CD4-positive, alpha-beta T cell (primary cell): ENCODE measurements at places on chromosomes 2 and 18.

GRCh38 chr2:62309465-62310091 lies 113.7 kb downstream of the B3GNT2 start:
- H3K36me3 ChIP-seq = no peaks in the 10 kb centered on the region
- no peak overlapping the region for H3K4me3 ChIP-seq
- no peaks in the 10 kb centered on the region for H3K27me3 ChIP-seq

- H3K27ac ChIP-seq = no peak overlapping the region
- DNase-seq = no peak
- H3K27me3 ChIP-seq = no peaks in the 10 kb centered on the region
- H3K36me3 ChIP-seq = peaks cover 13% of the 10 kb centered on the region
- no peak overlapping the region for H3K4me3 ChIP-seq
- peaks cover 16% of the 10 kb centered on the region for H3K4me1 ChIP-seq
Measured at GRCh38 chr2:148930046-148930775, 55.2 kb downstream of the KIF5C start.

DNA sequence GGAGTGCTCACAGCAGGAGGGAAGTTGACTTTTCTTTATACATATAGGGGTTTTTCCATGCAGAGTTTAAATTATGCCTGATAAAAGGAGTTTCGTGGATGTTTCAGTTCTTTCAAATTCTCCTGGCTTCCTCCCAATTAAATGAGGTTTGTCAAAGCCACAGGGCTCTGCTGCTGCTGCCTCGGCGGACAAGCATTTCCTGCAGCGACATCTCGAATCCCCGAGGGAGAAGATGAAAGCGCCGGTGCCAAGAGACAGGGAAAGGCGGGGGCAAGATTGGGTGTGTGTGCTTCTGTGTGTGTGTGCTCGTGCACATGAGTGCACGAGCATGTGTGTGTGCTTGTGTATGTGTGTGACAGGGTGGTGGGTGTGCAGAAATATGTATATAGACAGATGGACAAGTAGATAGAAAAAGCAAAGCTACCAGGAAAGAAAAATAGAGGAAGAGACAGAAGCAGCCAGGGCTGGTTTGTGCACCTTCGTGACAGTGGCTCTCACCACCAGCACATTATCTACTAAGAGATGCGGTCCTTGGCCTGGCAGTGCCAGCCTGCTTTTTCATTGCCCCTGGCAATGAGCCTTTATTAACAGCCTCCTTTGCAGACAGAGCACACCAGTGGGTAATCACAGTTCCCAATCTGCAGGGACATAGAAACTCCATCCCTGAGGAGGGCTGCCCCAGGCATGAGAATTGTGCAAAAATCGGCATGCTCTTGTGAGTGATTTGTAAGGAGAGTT lies 76.2 kb downstream of the CDK15 start:
- H3K27me3 ChIP-seq = peaks cover 36% of the 10 kb centered on the region
- H3K36me3 ChIP-seq = no peaks in the 10 kb centered on the region
- H3K27ac ChIP-seq = no peak overlapping the region
- H3K4me3 ChIP-seq = no peak overlapping the region
- peak; percentile 3 for DNase-seq

- peaks cover 22% of the 10 kb centered on the region for H3K4me1 ChIP-seq
- peak within 1 kb of the TSS; percentile 81 for H3K4me3 ChIP-seq
- H3K27ac ChIP-seq = peak within 1 kb of the TSS; percentile 92
- DNase-seq = peak; percentile 88
Measured at GRCh38 chr2:203706403-203706802, at the start of gene CD28. TSS of gene CD28 (plus strand) at chr2:203706639. CDS start at chr2:203706697, 58 bp downstream.

DNA sequence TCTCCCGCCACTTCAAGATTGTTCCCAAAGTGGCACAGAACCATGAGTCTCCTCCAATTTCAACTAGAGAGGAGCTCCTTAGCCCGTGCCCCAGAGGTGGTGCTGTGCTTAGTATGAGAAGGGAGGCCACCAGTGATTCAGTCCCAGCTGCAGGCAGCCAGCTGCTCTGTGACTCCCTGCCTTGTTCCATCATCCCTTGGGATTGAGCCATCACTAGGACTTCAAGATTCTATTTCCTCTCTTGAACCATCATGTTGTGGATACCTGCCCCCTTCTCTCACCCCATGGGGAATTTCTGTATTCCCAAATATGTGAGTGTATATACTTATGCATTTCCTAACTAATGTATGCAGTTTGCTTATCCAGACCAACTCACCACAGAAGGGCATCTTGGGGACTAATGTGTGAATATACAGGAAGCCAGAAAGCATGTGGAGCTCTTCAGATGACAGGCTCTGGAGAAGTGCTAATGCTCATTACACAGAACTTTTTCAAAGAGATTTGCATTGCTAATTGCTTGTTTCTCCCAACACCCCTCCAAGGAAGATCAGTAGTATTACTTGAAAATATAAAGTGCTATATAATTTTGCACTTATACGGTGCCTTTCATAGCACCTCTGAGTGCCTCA lies 111.0 kb upstream of the MAP3K20 start:
- no peak overlapping the region for H3K27ac ChIP-seq
- H3K4me3 ChIP-seq = no peak overlapping the region
- no peak for DNase-seq
- no peaks in the 10 kb centered on the region for H3K27me3 ChIP-seq

DNA sequence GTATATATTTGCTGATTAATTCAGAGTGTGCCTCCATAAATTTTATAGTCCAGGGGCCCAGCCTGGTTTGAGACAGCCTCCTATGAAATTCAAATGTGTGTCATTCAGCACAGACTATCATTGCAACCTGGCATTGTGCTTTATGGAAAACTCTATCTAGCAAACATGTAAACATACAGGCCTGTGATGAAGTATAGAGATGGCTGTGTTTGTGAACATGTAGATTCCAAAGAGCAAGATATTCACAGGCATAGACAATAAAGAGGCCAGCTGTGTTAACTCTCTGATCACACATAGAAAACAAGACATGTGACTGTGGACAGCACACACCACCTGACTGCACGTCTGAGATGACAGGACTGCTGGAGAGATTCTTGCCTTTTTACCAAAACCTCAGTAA lies 297.9 kb downstream of the EN1 start:
- no peaks in the 10 kb centered on the region for H3K36me3 ChIP-seq
- DNase-seq = no peak
- no peaks in the 10 kb centered on the region for H3K4me1 ChIP-seq

DNA sequence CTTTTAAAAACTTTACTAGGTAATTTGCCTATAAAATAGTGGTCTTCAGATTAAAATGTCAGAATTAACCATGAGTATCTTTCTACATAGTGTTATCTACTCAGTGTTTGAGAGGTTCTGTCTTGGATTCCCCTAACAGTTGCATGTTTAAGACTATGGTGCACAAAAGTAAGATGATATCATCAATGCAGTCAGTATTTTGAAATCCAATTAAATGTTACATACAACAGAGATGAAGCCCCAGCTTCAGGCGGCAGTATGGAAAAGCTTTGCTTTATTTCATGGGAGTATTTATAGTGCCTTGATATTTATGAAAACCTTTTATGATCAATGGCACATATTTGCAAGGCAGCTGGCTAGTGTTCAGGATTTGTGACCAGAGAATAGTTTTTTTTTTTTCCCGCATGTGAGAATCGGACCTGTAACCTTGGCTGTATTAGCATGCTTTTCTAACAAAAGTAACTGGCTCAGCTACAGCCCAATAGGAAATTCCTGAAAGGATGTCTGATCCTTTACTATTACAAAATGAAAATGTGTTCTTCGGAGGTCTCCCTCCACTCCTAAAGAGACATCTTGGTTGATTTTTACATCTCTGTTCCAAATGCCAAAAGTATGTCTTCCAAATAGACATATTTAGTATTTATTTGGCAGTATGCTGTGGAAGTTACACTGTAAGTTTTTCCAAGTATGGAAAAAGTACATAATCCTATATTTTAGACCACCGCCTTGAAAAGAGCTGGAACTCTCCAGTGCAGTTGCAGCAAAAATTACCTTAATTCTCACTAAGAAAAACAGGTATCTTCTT lies 319.3 kb upstream of the UBE2E3 start:
- no peaks in the 10 kb centered on the region for H3K36me3 ChIP-seq
- no peak overlapping the region for H3K27ac ChIP-seq
- H3K27me3 ChIP-seq = peaks cover 3% of the 10 kb centered on the region
- no peak overlapping the region for H3K4me3 ChIP-seq
- DNase-seq = no peak
- no peaks in the 10 kb centered on the region for H3K4me1 ChIP-seq

DNA sequence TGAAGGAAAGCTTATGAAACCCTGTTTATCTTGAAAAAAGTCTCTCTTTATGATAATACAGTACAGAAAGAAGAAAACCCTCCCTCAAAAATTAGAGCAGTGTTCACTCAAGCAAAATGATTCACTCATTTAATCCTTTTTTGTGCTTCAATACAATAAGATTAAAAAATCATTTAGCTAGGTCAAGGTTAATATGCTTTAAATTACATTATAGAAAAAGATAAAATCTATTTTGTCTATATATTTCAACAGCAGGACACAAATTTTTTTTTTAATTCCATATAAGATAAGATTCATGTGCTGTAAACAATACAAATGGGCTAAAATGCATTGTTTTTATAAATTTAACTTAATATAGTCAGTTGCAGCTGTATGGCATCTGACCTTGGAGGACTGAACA lies 176.9 kb downstream of the KCNE4 start:
- H3K27me3 ChIP-seq = no peaks in the 10 kb centered on the region
- no peak overlapping the region for H3K27ac ChIP-seq
- DNase-seq = no peak
- no peaks in the 10 kb centered on the region for H3K4me1 ChIP-seq
- no peak overlapping the region for H3K4me3 ChIP-seq
